Activated naive CD4-positive, alpha-beta T cell treated with anti-CD3 and anti-CD28 coated beads, Interleukin-2, amount 50 U/mL, for 16 hours (primary cell): ENCODE measurements at places on chromosomes 7 and 10.

DNA sequence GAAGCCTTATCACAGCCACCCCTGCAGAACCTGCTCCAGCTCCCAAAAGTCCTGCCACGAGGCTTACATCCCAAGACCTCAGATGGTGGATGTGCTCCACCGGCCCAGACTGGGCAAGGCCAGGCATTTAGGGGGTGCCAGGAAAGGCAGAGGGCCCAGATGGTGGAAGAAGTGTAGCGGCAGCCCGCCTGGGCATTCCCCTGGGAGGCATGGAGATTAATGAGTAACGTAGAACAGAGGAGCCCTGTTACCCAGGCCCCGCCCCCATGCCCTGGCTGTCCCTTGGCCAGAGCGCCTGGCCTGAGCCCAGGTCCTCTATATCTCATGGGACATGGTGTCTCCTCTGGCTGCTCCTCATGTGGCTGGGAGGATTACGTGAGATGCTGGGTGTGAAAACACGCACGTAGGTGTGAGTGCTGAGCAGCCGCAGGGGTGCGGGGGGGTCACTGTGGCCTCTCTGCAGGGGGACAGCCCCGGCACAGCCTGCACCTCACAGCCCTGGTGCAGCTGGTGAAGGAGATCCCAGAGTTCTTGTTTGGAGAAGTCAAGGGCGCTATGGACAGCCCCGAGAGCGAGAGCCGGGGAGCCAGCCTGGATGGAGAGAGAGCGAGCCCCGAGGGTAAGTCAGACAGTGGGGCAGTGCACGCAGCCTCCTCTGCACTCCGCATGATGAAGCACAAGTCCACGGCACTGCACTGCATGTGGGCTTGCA, 52.9 kb downstream of the ZNF467 start:
- no peak for DNase-seq

GRCh38 chr10:6741541-6741941, 161.5 kb upstream of the PRKCQ start:
- DNase-seq, result no peak

- DNase-seq, result peak; percentile 61
These were observed 1.4 kb upstream of the OSBPL3 start for GRCh38 chr7:24981171-24981951.

GRCh38 chr10:69883310-69884023, 81.8 kb downstream of the COL13A1 start:
- no peak for DNase-seq
